IPS DF 19.7 (cell line): ENCODE measurements at places on chromosomes 2 and 18.

- DNase-seq, result no peak
Observed at GRCh38 chr18:47737956-47738355, 192.5 kb downstream of the SMAD2 start.

GRCh38 chr2:25314514-25315315 is 27.0 kb downstream of the DNMT3A start:
- peak; percentile 71 for DNase-seq

- no peak for DNase-seq
Observed at GRCh38 chr2:8332646-8333045, 349.2 kb upstream of the ID2 start.

DNA sequence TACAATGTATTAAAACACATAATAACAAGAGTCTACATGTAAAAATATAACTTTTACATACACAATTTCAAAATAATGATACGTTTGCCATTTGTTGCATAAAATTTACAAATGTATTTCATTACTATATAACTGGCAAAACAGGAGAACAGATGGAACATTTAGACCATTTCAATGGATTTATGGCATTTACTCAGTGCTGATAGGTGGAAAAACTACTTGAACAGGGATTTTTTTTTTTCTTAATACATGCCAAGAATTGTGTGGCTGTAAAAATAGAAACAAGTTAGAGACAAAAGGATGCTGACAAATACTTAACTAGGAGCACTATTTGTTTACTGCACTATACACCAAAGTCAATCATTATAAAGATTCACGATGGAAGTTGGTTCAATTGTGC is 266.8 kb upstream of the CCDC68 start:
- no peak for DNase-seq

DNA sequence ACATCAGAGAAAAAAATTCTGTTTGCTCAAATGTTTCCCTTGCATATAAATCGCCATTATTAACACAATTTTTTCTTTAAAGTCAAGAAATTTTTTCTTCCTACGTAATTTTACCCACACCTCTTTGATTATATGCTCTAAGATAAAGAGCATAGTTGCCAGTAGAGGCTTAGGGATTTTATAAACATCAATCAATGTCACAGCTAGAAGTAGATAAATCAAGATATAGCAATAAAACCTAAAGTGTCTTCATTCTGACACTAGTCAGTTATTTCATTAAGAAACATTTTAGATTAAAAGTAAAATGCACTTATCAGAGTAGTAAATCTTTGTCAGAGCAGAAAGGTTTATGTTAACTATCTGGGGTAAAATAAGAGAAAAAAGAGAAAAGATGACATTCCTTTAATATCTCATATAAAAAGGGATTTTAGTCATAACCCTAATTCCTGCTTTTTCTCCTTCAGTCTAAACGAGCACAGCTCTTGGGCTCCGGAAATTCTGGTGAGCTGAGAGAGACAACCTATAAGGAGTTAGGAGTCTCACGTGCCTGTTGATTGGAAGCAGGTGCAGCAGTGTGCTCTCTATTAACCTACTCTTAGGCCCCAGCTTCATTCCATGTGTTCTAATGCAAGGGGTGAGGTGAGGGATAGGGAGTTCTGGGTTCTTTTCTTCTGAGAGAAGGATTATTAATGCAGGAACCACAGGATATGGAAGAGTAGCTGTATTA is 172.4 kb upstream of the GULP1 start:
- no peak for DNase-seq

- DNase-seq, result no peak
Observed at GRCh38 chr2:157245846-157246764, 11.4 kb upstream of the GALNT5 start.

DNA sequence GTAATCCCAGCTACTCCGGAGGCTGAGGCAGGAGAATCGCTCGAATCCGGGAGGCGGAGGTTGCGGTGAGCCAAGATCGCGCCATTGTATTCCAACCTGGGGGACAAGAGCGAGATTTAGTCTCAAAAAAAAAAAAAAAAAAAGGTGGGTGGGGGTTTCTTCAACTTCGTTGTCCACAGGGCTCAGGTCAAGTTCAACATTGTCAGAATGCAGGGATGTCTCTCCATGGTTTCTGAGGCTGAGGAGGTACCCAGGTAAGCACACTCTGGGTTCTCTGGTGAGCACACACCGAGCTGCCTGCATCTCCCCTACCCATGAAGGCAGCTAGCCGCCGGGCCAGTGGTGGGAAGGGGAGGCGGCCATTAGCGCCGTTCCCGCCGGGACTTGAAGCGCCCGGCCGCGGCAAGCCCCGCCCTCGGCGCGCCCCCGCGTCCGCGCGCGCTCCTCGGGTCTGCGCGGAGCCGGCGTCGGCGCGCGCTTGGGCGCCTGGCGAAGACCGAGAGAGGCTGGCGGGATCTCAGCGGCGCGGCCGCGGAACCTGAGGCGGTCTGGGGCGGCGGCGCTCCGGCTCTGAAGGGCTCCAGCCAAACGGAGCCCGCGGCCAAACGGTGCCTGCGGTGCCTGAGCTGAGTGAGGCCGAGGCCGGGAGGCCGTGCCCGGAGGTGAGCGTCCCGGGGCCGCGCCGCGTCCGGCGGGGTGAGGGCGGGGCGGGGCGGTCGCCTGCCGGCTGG is at the start of gene UBXN2A:
UBXN2A (plus strand) TSS at position 477 of the 731 bp plus-strand sequence. CDS start 17,852 bp downstream, outside the sequence.
- DNase-seq, result no peak

GRCh38 chr2:103484906-103485305 is 723.1 kb downstream of the TMEM182 start:
- DNase-seq, result no peak

DNA sequence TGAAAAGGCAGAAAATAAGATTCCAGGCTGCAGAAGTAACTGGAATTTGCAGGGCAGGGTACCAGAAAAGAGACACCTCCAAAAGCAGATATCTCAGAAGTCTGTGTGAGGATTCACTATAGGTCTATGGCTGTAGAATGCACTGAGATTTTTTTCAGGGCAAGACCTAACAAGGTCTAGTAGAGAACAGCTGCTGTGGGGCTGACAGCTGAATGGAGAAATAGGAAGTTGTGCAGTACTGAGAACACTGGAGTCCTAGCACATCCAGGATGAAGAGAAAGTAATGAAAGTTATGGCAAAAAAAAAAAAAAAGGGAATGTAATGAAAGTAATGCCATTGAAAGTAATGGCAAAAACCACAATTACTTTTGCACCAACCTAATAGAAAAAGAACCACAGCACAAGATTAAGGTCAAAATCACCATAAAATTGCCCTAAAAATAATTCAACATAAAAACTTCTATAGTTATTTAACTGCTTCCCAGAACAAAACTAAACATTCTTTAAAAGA is 57.3 kb downstream of the CPO start:
- DNase-seq, result no peak

- DNase-seq, result no peak
Observed at GRCh38 chr2:40332191-40332826, 119.6 kb downstream of the SLC8A1 start.

DNA sequence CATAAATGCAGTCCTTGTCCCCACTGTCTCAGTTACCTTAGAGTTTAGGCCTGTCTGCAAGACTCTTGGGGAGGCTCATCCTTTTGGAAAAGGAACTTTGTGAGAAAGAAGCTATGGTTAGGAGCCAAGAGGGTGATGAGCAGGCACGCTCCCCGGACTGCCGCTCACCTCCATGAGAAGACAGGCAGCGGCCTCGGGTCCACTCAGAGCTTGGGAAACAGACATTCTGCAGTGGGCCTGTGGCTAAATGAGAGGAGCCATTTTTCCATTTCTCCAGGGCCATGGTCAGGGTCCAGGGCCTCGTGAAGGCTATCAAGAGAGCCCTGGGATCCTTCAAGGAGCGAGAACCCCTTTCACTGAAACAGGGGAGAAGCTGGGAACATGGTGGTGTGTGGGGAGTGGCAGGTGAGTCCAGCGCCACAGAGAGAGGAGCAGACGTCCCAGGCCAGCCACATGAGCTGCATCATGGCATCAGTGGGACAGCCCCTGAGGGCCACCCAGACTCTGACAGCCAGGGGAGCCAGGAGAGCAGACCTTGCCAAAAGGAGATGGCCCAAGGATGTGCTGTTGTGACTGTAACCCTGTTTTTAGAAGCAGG is 4.0 kb upstream of the TEX51 start:
- DNase-seq, result no peak

- DNase-seq, result no peak
Observed at GRCh38 chr18:23850215-23850614, 161.0 kb downstream of the LAMA3 start.

GRCh38 chr2:49770919-49771318 is 616.6 kb upstream of the FSHR start:
- peak; percentile 45 for DNase-seq

GRCh38 chr18:9671214-9671613 is 36.9 kb upstream of the RAB31 start:
- no peak for DNase-seq

DNA sequence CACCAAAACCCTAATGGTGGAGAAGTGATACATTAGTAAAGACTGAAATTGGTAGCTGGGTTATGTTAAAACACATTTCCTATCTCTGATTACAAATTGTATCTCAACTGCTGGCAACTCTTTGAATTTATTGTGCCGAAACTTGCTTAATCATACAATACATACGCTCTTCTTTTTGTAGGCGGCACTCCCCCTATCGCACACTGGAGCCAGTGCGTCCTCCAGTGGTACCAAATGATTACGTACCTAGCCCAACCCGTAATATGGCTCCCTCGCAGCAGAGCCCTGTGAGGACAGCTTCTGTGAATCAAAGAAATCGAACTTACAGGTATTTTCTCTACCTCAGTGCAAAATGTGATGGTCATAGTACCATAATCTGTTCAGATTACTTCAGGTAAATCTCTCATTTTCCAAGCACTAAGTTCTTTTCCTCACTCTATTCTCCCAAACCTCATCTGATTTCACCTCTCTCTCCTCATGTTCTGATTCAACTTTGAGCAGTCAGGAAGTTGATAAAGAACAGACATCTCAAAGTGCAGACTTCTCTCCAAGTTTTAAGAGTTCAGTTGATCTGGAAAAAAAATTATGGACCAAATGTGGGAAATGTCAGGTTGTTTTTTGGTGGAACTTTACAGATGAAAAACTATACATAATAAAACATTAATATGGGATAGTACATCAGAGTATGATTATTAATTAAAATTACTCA is 66.5 kb downstream of the ABI2 start:
- DNase-seq, result peak; percentile 2

DNA sequence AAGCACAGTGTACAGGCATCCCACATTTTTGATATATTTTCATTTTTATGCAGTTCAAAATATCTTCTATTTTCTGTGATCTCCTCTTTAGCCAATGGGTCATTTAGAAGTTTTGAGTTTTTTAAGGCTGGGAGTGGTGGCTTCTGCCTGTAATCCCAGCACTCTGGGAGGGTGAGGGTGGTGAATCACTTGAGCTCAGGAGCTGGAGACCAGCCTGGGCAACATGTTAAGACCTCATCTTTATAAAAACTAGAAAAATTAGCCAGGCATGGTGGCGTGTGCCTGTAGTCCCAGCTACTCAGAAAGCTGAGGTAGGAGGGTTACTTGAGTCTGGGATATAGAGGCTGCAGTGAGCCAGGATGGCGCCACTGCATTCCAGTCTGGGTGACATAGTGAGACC is 17.8 kb downstream of the UBR3 start:
- DNase-seq, result no peak

DNA sequence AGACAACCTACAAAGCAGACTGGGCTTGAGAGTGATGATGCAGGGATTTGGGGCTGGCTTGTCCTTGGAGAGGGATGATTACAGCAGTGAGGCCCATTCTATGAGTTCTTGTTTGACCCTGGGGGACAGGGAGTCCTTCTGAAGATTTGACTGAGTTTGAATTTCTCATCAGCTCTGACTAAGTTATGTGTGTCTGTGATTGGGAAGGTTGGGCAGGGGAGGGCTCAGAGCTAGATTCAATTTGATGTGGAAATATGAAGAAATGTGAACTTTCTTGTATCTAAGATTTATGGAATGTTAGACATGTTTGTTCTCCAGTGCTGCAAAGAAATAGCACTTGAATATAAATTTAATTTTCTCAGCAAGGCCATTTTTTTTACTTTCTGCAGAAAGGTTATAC is 19.9 kb upstream of the IL1R2 start:
- DNase-seq, result no peak

DNA sequence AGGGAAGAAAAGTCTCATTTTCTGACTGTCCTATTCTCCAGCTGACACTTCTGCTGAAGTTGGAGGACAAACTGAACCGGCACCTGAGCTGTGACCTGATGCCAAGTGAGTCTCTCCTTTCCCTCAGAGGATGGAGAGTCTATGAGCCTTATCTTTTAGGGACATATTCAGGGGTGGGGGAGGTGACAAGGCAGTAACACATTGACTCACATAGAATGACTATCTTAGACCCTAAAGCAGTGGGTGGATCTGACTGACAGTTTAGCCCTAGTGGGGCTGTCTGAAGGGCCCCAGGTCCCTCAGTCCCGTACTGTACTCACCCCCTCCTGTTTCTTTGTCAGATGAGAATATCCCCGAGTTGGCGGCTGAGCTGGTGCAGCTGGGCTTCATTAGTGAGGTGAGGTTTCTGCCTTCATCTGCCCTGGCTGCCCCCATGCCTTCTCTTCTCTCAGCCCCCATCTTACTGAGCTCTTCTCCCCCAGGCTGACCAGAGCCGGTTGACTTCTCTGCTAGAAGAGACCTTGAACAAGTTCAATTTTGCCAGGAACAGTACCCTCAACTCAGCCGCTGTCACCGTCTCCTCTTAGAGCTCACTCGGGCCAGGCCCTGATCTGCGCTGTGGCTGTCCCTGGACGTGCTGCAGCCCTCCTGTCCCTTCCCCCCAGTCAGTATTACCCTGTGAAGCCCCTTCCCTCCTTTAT is 805 bp upstream of the KRTCAP3 start:
- DNase-seq, result no peak

GRCh38 chr2:100178085-100178788 is 35.8 kb upstream of the AFF3 start:
- peak; percentile 90 for DNase-seq

DNA sequence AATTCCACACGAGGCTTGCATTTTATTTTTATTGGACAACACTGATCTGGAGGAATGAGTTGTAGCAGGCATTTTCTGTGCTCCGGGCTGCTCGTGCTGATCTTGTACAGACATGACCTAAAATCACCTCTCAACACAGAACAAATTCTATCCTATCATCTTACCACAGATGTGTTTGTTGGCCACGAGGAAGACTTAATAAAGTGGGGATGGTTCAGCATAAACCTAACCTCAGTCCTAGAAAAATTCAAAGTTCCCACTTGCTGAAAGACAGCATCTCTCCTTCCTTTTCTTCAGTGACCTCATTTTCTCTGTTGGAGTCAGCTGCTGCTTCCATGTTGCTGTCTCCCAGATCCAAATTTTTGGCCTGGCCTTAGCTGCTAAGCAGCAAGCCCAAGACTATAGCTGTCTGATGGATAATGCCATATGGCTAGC is 45.3 kb downstream of the RBKS start:
- DNase-seq, result no peak

GRCh38 chr2:42917425-42917927 is 125.1 kb upstream of the HAAO start:
- DNase-seq, result no peak

DNA sequence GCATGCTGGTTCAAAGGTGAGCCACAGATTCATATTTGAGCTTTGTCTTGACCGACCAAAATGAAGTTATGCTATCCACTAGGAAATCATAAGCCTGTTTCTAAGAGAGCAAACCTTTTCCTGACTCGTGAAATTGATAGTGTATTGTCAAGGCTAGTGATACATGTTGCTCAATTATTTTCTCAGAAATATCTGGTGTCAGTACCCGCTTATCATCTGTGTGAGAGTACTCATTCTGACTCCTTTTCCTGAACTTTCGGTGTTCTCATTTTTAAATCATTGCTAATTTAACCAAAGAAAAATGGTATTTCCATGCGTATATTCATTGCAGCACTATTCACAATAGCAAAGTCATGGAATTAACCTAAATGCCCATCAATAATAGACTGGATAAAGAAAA is 56.2 kb downstream of the SGPP2 start:
- no peak for DNase-seq

GRCh38 chr18:41992066-41992465 is 37.0 kb downstream of the PIK3C3 start:
- DNase-seq, result no peak
